ENCODE measurements at places on chromosomes 16 and 17.
A peak's percentile ranks its signal among the peaks of the same experiment; 100 is the strongest.

DNA sequence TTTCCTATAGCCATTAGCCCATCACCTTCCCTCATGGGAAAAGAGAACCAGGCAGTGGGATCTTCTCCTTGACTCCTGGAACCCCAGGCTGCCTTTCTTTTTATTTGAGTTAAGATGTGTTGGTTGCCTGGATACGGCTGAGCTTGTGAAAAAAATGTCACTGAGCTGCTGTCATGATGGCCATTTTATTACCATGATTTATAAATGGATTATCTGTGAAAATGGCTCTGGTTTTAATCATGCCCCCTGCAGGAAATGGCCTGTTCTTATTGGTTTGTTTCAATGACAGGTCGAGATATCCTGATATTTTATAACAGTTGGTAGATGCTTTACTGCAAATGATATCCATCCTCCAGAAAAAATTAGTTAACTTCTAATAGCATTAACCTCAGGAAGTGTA is 640.4 kb downstream of the CDH11 start:
- no peak for DNase-seq

DNA sequence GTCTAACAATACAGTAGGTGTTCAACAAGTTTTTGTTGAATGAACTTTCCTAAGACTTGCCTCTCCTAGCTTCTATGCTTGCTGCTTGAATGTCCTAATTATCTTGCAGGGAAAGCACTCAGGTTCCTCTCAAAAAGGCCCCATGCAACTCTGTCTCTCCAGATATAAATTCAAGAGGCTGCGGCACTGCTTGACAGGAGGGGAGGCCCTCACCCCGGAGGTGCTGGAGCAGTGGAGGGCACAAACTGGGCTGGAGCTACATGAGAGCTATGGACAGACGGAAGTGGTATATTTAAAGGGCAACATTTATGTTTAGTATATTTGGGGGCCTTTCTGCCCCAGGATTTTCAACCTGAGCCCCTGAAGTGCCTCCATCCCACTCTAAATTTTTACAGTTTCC is 14.4 kb downstream of the THUMPD1 start:
- no peak for DNase-seq

GRCh38 chr17:6435968-6436367 is 1.0 kb upstream of the AIPL1 start:
- DNase-seq: peak; percentile 55

- DNase-seq: no peak
These were observed 29.5 kb upstream of the MED9 start for GRCh38 chr17:17447264-17447663.

DNA sequence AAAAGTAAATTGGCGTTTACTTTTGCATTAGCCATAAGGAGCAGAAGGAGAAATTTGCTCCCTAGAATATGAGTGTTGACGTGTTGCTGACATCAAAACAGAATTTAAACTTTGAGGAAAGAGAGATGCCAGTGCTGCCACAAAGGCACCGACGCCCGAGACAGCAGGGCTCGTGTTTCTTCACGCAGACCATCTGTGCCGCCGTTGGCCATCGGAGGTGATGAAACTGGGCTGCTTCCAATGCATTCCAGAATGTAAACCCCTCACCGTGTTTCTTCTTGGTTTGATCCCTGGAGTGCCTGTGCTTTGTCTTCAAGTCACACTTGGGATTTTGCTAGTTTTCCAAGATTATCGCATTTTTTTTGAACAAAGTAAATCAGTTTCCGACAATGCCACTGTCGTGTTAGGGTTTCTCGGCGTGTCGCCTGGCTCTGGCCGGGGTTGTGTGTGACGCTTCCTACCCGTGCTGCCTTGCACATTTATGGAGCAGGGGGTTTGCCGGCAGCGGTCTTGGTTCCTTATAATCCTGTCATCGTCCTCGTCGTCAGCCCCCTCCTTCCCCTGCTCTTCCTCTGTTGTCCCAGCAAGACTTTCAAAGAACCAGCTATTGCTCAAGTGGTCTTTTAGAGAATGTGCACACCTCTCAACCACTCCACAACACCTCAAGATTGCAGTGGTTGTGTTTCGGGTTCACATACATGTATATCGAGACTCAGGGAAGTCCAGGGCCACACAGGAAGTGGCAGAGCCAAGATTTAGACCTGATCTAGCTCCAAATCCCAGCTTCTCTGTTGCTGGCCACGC is 103.9 kb downstream of the METRNL start:
- DNase-seq: no peak

- DNase-seq: no peak
These were observed 10.1 kb upstream of the MAP2K6 start for GRCh38 chr17:69404399-69404798.

DNA sequence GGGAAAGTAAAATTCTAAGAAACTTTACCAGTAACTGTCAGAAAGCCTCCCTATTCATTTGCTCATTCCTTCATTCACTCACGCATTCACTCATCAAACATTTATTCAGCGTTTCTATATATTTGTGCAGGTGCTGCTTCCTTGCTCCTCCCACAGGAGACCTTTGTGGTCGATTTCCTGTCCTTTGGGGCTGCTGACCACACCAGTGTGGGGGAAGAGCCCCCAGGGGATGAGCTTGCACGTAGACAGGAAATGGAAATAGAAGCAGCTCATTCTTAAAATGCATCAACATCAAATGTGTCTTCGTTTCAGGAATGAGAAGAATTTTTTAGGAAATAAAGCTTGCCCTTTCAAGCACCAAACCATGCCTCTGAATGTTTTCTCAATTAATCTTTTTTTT is 9.6 kb downstream of the PIK3R6 start:
- no peak for DNase-seq

GRCh38 chr17:2239882-2240430 is 63.6 kb downstream of the SMG6 start:
- no peak for DNase-seq

DNA sequence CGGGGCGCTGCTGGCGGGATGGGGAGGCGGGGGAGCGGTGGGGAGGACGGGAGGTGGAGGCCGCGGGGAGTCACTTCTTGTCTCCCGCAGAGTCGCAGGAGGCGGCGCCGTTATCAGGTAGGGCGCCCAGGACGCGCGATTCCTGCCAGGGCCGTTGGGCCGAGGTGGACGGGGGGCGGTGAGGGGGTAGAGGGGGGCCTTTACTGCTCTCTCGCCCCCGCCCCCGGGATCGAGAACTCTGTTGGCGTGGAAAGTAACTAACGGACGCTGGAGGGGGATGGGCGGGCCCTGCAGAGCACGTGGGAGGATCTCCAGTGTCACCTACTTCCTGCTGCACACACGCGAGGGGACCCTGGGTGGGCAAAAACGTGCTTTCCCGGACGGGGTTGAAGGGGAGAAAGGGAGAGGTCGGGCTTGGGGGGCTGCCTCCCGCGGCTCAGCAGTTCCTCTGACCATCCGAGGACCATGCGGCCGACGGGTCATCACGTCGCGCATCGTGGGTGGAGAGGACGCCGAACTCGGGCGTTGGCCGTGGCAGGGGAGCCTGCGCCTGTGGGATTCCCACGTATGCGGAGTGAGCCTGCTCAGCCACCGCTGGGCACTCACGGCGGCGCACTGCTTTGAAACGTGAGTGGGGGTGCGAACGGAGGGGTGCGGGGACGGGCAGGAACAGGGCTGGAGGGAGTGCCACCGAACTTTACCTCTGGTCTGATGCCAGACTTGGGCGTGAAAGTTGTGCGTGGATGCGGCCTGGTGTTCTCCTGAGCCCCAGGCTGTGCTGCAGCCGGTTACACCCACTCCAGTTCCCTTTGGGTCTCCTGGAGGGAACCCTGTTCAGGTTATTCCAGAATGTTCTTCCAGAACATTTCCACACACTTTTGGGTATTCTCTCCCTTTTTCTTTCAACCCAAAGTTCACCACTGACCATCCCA is 569 bp downstream of the PRSS21 start:
- no peak for DNase-seq

DNA sequence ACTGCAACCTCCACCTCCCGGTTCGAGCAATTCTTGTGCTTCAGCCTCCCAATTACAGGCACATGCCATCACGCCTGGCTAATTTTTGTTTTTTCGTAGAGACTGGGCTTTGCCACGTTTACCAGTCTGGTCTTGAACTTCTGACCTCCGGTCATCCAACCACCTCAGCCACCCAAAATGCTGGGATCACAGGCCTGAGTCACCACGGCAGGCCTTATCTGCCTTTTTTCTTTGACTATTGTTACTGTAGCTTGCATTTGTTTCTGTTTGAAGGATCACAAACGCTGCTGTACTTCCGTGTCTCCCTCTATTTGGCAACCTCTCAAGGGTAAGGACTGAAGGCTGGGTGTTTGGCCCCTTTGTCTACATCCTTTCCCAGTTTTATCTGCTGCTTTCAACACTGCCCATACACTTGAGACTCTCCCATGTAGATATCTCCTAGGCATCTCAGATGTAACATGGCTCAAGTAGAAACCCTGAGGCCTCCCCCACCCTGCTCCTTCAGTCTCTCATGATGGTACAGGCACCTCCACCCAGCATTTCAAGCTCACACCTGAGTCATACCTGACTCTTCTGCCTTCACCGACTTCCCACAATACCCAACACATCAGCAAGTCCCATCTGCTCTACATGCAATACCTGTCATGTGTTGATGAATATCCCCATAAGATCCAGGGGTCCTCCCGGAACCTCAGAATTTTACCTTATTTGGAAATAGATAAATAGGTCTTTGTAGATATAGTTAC is 219.0 kb downstream of the CPPED1 start:
- no peak for DNase-seq

GRCh38 chr16:87653234-87653633 is 50.9 kb downstream of the JPH3 start:
- no peak for DNase-seq

DNA sequence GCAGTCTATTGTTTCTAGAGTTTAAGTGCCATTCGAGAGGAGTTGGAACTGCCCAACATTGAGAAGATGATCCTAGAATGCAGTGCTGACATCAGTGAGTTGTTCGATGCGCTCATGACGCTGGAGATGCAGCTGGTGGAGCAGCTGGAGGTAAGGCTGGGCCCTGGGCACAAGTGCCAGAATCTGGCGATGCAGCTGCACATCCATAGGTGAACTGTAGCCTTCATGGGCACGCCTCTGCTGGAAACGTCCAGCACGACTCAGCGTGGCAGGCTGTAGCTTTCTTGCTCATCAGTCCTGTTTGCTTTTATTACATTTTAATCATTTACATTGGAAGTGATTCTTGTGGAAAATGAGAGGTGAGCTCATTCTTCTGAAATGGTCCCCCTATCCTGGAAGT is 31.7 kb downstream of the DRC3 start:
- DNase-seq: no peak

GRCh38 chr16:78635807-78636206 is 536.4 kb downstream of the WWOX start:
- DNase-seq: no peak
